Left renal pelvis (tissue), 4 donors: ENCODE measurements at places on chromosomes 5 and 9.
A peak's percentile ranks its signal among the peaks of the same experiment; 100 is the strongest.

- DNase-seq: no peak
These were observed 142.5 kb downstream of the DENND1A start for GRCh38 chr9:123787416-123787815.

GRCh38 chr5:151225475-151225874, 1.6 kb upstream of the CCDC69 start:
- DNase-seq: no peak

DNA sequence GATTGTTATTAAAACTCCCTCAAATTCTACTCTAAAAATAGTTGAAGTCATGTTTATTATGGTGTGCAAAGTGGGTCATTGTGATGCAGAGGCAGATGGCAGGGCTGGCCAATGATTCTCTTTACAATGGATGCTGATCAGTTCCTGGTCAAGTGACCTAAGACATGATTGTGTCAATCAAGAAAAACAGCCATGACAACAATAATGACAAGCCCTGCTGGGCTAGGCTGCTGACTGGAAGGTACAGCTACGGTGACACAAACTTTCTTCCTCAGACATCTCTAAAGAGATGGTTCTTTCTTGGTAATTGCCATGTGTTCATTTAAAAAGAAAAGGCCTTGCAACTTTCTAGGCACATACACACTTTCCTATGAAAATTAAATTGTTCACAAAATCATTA, 3.6 kb downstream of the SLC24A2 start:
- no peak for DNase-seq

DNA sequence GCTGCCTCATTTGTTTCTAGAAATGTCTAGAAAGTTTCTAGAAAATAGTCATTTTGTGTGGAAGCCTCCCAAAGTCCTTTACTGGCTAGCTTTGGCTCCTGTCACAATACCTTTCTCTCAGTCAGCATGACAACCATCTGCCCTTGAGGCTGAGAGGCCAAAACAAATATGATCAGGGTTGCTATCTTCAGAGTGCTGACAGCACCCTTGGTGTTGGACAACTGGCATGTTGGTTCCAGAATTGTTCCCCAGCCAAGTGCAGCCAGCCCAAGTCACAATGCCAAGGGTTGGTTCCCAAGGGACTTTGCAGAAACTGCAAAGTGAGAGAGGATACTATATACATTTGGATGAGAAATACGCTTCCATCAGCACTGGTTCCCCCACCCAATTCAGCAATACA, 140.9 kb upstream of the GAS1 start:
- no peak for DNase-seq

DNA sequence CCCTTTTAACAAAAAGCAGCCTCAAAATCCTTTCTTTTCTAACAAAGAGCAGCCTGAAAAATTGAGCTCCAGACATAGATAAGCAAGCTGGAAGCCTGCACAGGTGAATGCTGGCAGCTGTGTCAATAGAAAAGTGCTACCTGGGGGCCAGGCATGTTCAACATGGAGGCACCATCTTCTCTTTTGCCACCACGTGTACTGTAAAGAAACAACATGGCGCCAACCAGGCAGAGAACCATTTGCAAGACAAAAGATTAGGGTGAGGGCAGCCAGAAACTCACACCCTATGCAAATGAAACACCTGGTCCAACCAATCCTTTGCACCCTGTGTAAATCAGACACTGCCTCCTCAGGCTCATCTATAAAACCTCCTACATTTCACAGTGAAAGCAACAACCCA, 96.0 kb downstream of the ACTL7B start:
- DNase-seq: no peak

GRCh38 chr5:69451941-69452647, 37.2 kb downstream of the MARVELD2 start:
- DNase-seq: no peak

GRCh38 chr9:17082343-17083064, 52.3 kb upstream of the CNTLN start:
- no peak for DNase-seq

GRCh38 chr9:135081264-135081660, 6.2 kb upstream of the OLFM1 start:
- no peak for DNase-seq

GRCh38 chr5:134608555-134608954, 24.1 kb downstream of the SAR1B start:
- DNase-seq: no peak

GRCh38 chr5:93247105-93247504, 333.9 kb downstream of the NR2F1-AS1 start:
- no peak for DNase-seq

DNA sequence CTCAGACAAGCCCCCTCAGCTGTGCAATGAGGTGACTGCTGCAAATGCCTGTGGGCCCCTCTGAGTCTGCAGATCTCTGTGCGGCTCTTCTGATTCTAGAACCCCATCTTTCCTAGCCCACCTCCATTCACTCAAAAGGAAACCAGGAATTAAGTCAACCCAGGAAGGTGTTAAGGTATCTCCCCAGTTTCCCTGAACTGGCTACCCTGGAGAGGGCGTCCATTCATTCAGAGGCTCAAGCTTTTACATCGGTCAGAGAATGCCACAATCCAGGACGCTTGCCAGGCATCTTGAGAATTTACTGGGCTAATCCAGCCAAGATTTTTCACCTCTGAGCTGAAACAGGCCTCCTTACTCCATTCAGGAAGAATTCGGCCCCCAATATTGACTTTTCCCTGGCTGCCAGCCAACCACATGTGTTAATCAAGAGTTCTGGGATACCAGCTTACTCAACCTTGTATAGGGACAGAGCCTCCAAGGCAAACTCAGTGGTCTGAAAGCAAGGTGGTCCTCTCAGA, 889 bp upstream of the ADAMTS12 start:
- peak; percentile 16 for DNase-seq

GRCh38 chr5:181111010-181111409, 20.0 kb downstream of the OR2V1 start:
- DNase-seq: no peak

DNA sequence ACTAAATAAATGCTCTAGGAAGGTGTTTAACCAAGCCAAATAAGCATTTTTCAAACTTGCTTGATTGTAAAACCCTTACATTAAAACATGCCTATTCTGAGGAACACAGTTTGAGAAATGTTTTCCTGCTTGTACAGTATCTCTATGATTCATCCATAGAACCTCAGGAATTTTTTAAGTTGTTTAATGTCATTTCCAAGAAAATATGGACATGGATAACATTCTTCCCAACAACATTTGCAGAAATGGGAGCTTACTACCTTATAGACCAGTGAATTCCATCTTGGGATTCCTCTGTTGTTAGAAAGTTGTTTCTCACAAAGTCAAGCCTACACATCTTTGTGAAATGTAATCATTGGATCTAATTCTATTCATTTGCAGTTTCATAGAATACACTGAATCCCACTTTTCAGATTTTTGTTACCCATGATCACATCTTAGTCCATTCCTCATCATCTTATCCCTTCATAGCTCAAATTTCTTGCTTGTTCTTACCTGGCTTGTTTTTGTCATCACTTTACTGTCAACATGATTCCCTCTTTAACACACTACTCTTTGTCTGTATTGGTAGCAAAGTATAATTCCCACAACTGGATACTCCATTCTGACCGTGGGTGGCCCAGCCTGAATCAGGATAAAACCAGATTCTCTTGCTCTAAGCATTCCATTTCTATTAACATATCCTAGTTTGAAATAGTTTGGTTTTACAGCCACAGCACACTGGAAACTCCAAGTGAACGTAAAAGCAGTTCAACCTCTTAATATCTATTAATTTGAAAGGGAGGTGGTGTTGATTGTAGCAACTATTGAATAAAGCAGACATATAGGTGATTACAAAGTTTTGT, 49.4 kb upstream of the PAPPA start:
- DNase-seq: no peak

GRCh38 chr5:32578363-32578762, 7.0 kb upstream of the SUB1 start:
- no peak for DNase-seq

- DNase-seq: no peak
These were observed 34.7 kb downstream of the LPCAT1 start for GRCh38 chr5:1488882-1489680.

DNA sequence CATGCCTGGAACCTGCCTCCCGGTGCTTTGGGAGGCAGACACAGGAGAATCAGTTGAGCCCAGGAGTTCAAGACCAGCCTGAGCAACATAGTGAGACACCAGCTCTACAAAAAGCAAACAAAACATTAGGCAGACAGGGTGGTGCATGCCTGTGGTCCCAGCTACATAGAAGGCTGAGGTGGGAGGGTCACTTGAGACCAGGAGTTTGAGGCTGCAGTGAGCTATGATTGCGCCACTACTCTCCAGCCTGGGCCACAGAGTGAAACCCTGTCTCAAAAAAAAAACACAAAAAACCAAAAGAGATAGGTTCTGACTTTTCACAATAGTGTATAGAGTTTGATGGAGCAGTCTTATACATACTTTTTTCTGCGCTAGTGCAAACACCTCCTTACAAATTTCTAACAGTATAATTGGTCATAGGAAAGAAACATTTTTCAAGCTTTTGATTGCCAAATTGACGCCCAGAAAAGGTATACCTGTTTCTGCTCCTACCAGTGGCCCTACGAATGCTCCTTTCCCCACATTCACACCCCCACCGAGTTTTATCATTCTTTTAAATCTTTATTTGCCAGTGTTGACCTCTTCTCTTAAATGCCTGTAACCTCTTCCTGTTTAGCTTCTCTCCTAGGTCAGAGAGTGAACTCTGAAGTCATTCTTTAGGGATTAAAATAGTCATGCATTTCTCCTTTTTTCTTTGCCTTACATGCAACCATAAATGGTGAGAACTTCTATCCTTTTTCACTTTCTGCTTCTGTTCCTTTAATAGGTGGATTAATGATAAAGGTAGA, 7.5 kb downstream of the DOCK8 start:
- DNase-seq: no peak

GRCh38 chr5:116428966-116429365, 145.7 kb downstream of the SEMA6A start:
- DNase-seq: no peak

- DNase-seq: peak; percentile 46
These were observed at the start of gene ADAMTSL1 for GRCh38 chr9:18473652-18474279. Gene ADAMTSL1, plus strand, starts transcription at chr9:18474153. Its CDS starts 80 bp downstream, at chr9:18474233.

- no peak for DNase-seq
These were observed 9.4 kb downstream of the APTX start for GRCh38 chr9:32991897-32992594.

DNA sequence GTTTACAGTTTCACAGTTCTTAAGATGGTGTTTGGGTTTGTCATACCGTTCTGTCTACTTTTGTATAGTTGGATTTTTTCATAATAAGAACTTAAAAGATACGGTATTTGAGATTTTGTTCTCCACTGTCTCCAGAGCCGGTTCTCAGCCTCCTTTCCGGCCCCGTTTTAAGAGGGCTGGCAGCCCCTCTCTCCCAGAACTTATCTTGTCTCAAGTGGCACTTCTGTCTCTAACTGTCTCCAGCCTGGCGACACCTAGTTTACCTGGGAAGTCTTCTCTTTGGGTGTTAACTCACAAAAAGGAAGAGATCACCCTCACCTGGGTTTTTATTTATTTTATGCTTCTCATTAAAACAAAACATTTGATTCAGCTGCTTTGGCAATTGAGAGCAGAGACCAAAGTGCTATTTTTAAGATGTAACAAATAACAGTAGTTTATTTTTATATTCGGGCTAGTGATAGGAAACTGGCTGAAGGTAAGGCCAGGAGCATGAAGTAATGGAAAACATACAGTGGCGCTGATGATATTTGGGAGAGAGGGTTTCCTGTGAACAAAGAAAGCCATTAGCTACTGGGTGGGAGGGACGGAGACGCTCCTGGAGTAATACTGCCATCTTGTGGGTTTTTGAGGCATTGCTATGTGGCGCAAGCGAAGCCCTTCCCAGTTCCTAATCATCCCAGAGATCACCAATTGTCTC, 48.3 kb downstream of the ACER2 start:
- DNase-seq: peak; percentile 64

- no peak for DNase-seq
These were observed 73.4 kb upstream of the PPARGC1B start for GRCh38 chr5:149656576-149657182.

DNA sequence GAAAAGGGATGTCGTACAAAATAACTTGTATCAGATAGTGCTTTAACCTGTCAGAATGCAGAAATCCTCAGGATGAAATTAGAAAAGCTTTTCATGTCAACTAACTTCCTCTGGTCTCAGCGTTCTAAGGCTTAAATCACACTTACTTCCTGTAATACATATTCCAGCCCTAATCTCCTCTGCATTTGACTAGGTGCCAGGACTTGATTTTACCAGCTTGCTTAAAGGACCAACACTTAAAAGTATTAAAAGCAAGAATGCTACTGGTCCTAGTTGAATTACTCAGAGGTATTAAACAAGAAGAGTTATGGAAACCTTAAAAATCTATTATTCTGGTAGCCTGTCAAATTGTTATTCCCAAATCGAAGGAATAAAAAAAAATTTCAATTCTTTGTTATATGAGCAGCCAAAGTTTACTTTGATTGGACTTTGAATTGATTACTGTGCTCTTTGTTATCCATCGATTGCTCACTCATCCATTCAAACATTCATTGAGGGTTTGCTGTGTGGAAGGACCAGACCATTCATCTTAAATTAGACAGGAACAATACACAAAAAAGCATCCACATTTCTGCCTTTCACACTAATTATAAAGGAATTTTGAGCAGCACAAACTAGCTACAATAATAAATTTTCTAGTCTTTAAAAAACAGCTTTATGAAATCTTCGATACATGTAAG, 108.7 kb downstream of the MUSK start:
- no peak for DNase-seq

- DNase-seq: no peak
These were observed 72.0 kb upstream of the IL12B start for GRCh38 chr5:159402311-159402710.

DNA sequence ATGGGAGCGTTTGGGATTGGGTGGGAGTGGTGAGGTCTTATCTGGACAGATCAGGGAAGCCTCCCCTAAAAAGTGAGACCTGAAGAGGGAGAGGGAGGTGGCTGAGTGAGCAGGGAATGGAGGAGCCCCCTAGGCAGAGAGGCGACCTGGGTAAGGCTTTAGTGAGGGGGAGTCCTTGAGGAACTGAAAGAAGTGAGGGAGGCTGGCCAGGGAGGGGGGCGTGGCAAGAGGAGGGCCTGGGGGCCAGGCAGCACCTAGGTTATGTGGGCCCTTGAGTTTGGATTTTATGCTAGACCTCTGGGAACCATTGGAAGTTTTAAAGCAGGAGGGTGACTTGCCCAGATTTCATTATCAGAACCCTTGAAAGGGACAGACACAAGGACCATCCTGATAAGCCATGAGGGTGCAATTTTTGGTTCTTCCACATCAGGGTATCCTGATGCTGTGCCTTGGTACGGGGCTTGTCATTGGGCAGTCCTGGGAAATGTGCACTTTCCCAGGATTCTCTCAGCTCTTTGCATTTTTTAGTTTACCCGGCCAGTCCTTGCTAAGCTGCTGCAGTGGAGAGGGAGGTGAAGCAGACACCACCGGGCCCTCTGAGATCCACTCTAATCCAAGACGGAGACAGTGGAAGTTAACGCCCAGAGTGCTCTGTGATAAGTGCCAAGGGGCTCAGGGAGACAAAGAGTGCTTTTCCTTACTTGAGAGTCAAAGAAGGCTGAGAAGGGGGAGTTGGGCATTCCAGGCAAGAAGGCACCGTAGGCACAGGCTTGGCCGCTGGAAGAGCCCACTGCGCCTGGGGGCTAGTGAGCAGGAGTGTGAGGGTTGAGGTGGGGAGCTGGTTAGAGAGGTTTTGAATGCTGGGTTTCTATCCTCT, 16.1 kb downstream of the GSN start:
- no peak for DNase-seq
